ENCODE measurements at places on chromosomes 7 and 10.

DNA sequence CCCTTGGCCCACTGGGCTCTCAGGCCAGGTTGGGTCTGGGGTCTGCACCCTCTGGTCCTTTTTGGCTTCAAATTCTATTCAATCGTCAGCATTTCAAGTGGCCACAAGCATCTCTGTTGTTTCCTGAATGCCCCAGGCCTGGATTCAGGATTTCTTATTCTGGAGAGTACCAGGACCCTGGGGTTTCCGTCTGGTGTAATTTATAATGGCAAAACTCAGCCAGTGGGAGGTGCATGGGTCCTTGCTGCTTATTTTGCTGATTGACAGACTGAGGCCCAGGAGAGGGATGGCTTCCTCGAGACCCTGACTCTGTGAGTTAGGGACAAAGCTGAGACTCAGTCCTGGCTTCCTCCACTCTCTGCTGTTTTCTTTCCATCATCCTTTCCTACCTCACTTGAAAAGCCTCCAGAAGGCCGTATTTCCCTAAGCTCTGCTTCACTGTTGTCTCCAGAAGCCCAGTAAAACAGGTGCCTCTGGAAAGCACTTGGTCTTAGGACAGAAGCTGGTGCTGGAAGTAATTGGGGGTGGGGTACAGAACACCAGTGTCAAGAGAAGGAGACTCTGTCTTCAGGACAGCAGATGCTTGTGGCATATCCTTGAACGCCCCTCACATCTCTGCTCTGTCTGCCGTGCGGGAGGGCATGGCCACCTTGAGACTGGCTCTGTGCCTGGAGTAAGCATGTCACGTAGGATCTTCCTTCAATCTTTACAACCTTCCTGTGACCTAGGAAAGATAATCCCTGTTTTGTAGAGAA, 39.4 kb upstream of the SH2D4B start:
- DNase-seq, result no peak

DNA sequence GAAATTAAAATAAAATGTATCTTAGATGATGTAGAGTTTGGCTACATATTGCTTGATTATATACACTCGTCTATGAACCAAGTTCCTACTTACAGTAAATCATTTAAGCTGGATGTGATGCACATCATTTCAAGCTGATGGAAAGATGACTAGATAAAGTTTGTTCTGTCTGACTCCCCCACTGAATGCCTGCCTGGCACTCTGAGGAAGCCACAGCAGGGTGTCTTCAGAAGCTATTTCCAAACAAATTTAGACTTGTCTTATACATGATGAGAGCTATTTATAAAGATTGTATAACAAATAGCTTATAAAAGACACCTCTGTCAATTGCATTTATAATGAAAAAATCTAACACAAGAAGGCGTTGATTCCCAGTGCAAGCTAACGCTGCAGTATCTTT, 741.4 kb downstream of the MAGI2 start:
- no peak for DNase-seq

DNA sequence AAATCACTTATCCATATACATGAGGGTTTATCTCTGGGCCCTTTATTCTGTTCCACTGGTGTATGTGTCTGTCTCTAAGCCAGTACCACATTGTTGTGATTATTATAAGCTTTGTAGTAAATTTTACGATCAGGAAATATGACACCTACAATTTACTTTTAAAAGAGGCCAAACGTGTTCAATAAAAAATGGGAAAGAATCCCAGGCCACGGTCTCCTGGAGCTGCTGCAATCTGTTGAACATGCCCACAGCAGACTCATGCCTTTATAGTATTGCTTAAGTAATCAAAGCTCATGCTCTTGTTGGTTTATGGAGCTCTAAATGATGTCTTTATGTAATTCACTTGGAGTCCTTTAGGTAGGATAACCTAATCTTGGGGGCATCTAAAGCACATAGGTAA, 273.0 kb downstream of the ZMYND11 start:
- DNase-seq, result peak; percentile 6

DNA sequence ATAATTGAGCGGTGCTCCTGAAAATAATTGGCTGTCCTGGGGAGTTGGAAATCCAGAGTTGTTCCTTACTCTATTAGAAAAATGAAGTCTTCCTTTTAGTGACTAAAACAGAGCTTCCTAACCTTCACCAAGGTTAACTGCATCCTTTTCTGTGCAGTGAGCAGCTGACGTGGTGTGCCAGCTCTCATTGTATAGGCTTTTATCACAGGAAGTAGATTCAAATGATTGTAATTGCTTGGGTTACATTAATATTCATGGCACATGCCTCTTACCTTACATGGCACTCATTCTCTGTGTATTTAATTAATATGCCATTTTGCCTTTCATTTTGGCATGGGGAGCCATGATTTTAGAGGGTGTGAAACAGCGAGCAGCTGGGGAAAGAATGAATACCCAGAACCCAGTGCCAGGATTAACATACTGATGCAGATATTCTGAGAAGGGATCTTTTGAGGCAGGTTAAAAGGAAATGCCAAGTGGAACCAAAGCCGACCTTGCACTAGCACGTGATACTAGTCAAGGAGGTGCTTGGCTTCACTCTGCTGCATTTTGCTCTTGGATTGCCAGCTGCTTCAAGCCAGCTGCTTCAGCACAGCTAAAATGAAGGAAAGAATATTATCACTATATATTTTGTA, 115.3 kb downstream of the ST7 start:
- DNase-seq, result no peak

GRCh38 chr7:151743481-151743983, 133.4 kb downstream of the PRKAG2 start:
- no peak for DNase-seq

DNA sequence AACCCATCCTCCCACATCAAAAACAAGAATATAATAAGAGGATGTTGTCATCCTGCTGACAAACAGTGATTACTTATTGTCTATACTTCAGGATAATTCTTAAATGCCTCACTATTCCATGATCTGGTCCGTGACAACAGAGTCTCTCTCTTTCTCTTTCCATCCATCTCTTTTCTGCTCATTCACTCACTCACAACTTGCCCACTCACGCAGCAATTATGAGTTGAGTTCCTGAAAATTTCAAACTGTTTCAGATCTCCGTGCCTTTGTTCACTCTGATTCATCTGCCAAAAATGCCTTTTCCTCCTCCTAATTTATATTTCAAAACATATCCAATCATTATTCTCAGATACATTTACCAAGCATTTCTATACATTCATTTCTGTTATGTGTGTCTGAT, 1.4 kb downstream of the OR6B1 start:
- no peak for DNase-seq

Data from PC-3 (cell line).